Activated naive CD8-positive, alpha-beta T cell treated with anti-CD3 and anti-CD28 coated beads, Interleukin-2, amount 10 ng/mL, durations not matched to agents 7 days and 5 days (primary cell): ENCODE measurements at places on chromosomes 12 and 14. TPM values are rescaled to one million over a fixed set of nuclear protein-coding genes. Genes with fewer than 3 reads are reported as not detected.

DNA sequence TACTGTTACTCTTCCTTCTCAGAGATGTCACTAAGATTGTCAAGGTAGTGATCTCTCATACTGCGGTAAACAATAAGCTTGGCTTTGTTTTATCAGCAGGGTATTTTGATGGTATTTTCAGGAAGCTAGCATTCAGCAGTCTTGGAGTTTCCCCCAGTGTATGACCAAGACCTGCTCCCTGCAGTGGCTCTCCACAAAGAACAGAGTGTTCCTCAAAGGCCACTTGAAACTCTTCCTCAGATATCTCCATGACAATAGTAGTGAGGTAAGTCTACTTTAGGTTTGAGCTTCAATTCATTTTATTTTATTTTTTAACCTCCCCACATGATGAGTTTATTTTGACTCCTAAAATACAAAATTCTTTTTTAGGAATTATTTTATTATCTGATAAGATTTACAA lies 74.0 kb upstream of the G2E3 start:
- H3K27ac ChIP-seq: no peak overlapping the region
- DNase-seq: no peak
- H3K4me3 ChIP-seq: no peak overlapping the region
- no peaks in the 10 kb centered on the region for H3K4me1 ChIP-seq
- H3K36me3 ChIP-seq: no peaks in the 10 kb centered on the region

GRCh38 chr14:26596543-26597061 lies 1.2 kb downstream of the NOVA1 start:
- peaks cover 31% of the 10 kb centered on the region for H3K27me3 ChIP-seq
- peak overlapping the region; percentile 67 for H3K4me3 ChIP-seq
- H3K27ac ChIP-seq: no peak overlapping the region

DNA sequence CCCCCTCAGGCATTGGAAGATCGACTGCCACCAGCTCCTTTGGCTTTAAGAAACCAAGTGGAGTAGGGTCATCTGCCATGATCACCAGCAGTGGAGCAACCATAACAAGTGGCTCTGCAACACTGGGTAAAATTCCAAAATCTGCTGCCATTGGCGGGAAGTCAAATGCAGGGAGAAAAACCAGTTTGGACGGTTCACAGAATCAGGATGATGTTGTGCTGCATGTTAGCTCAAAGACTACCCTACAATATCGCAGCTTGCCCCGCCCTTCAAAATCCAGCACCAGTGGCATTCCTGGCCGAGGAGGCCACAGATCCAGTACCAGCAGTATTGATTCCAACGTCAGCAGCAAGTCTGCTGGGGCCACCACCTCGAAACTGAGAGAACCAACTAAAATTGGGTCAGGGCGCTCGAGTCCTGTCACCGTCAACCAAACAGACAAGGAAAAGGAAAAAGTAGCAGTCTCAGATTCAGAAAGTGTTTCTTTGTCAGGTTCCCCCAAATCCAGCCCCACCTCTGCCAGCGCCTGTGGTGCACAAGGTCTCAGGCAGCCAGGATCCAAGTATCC lies 288.7 kb downstream of the NAV3 start:
- DNase-seq: no peak
- H3K4me3 ChIP-seq: no peak overlapping the region
- H3K27ac ChIP-seq: no peak overlapping the region
- H3K36me3 ChIP-seq: no peaks in the 10 kb centered on the region
- H3K4me1 ChIP-seq: no peaks in the 10 kb centered on the region

DNA sequence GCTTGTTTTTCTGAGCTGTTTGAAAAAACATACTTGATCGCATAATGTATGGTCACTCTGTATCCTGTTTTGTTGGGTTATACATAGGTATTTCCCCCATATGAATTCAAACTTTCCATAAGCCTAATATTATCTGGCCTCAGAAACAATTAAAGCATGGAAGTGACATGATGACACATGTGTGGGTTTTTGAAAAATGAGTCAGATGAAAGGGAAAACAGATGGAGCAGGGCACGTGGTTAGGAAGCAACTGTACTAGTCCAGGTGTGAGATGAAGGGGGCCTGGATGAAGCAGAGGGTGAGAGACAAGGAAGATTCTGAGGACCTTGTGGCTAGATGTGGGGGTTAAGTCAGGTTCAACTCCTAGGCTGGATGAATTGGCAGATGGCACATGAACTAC lies 92.7 kb upstream of the DNM1L start:
- H3K36me3 ChIP-seq: peaks cover 17% of the 10 kb centered on the region
- H3K27me3 ChIP-seq: no peaks in the 10 kb centered on the region
- H3K4me1 ChIP-seq: peaks cover 49% of the 10 kb centered on the region

PLA2G1B gene
- total RNA-seq: not detected
